ENCODE measurements at places on chromosomes 5 and 9. TPM values are rescaled to one million over a fixed set of nuclear protein-coding genes. Genes with fewer than 3 reads are reported as not detected.

BNC2 gene
- total RNA-seq: 10.4 TPM

HK3 gene
- total RNA-seq: 145 TPM

IER5L gene
- total RNA-seq: 3.9 TPM

CAMK2A gene
- total RNA-seq: 18.3 TPM

RPL35 gene
- 941 TPM for total RNA-seq

EIF4E1B gene
- total RNA-seq: not detected

- H3K27me3 ChIP-seq: no peaks in the 10 kb centered on the region
- no peak within 1 kb of the TSS for H3K27ac ChIP-seq
- no peaks in the 10 kb centered on the region for H3K36me3 ChIP-seq
- H3K4me1 ChIP-seq: no peaks in the 10 kb centered on the region
- DNase-seq: no peak
These were observed at the start of gene MINAR2 for GRCh38 chr5:129747572-129748407. TSS of gene MINAR2 (plus strand) at chr5:129748094. CDS start at chr5:129748191, 97 bp downstream.

GRCh38 chr9:70883056-70883455 is 238.4 kb downstream of the TRPM3 start:
- H3K4me3 ChIP-seq: no peak overlapping the region
- no peaks in the 10 kb centered on the region for H3K4me1 ChIP-seq
- H3K27ac ChIP-seq: no peak overlapping the region

DNA sequence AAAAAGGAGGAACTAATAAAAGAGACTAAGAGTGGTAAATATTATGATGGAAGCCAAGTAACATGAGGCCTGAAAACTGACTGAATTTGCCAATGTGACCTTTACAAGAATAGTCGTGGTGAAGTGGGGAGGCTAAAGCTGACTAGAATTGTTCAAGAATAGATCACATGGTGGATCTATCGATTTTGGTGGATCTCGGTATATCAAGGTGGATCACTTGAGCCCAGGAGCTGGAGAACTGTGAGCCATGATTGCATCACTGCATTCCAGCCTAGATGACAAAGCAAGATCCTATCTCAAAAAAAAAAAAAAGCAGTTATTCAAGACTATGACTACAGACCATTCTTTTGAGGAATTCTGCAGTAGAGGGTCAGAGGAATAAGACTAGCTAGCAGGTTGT is 15.1 kb downstream of the ERMP1 start:
- no peak overlapping the region for H3K27ac ChIP-seq
- H3K27me3 ChIP-seq: no peaks in the 10 kb centered on the region
- no peak for DNase-seq
- H3K4me3 ChIP-seq: no peak overlapping the region

DNA sequence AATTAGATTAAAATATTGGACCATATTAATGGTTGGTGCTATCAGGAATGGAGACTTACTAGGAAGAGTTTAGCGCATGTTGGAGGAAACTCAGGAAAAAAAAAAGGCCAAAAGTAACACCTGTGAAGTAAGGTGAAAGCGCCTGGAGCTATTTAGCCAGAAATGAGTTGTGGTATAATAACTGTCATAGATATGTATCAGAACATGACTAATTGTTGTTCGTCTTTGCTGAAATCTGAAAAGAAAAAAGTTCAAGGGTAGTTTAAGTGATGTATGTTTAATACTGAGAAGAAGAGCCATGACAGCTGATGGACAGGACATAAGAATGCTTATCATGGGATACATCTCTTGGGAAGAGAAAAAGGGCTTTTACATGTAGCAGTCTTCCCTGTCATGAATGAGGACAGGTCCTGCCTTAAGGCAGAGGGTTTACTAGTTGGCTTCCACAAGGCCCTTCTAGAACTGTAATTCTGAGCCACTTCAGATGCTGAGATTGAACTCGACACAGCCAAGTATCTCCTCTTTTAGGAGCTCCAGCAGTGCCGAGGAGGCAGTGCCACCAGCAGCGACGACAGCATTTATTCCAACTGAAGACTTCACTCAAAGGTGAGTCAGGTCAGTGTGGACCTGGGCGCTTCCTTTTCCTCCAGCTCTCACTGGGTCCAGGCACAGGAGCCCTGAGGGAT is 940 bp upstream of the CAMK4 start:
- H3K4me3 ChIP-seq: peak overlapping the region; percentile 62
- DNase-seq: no peak
- no peaks in the 10 kb centered on the region for H3K36me3 ChIP-seq
- peaks cover 17% of the 10 kb centered on the region for H3K4me1 ChIP-seq
- peaks cover 44% of the 10 kb centered on the region for H3K27me3 ChIP-seq
- H3K27ac ChIP-seq: peak overlapping the region; percentile 10

DNA sequence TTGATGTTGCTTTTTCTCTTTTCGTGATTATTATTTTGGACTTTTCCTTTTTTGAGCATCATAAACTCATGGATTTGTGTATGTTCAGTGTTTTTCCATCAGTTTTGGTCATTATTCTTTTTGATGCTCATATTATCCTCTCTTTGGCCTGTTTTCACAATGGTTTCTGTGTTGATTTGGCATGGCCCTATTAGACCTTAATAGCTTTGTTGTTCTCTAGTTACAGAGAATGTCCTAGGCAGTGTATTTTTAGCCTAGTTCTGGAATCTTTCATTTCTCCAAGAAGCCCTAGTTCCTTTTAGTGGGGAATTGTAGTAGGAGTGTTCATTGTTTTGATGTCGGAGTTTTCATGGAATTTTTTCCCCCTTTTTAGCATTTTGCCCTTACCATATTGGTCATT is 41.3 kb upstream of the ROPN1L start:
- H3K4me3 ChIP-seq: no peak overlapping the region
- no peak for DNase-seq
- H3K36me3 ChIP-seq: peaks cover 75% of the 10 kb centered on the region

DNA sequence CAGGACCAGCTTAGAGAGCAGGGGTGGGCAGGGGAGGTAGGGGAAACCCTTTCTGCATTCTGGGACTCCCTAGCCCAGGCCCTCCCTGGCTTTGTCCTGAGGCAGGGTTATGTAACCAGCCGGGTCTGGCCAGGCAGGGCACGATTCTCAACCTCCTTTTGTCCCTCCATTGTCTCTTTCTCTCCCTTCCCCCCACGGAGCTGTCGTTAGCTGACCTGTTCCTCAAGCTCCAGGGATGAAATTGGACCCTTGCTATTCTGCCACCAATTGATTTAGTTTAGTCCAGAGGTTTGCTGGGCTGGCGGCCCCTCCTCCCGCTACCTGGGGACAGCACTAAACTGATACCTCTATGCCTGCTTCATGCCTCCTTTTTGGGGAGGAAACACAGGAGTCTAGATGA is 9.4 kb upstream of the NDST1 start:
- H3K27ac ChIP-seq: peak overlapping the region; percentile 60
- no peaks in the 10 kb centered on the region for H3K27me3 ChIP-seq
- H3K36me3 ChIP-seq: no peaks in the 10 kb centered on the region
- DNase-seq: no peak

- no peaks in the 10 kb centered on the region for H3K36me3 ChIP-seq
- no peaks in the 10 kb centered on the region for H3K4me1 ChIP-seq
- H3K27me3 ChIP-seq: no peaks in the 10 kb centered on the region
- no peak overlapping the region for H3K27ac ChIP-seq
- H3K4me3 ChIP-seq: no peak overlapping the region
These were observed 1080.7 kb upstream of the NUDT12 start for GRCh38 chr5:104643320-104643719.

DNA sequence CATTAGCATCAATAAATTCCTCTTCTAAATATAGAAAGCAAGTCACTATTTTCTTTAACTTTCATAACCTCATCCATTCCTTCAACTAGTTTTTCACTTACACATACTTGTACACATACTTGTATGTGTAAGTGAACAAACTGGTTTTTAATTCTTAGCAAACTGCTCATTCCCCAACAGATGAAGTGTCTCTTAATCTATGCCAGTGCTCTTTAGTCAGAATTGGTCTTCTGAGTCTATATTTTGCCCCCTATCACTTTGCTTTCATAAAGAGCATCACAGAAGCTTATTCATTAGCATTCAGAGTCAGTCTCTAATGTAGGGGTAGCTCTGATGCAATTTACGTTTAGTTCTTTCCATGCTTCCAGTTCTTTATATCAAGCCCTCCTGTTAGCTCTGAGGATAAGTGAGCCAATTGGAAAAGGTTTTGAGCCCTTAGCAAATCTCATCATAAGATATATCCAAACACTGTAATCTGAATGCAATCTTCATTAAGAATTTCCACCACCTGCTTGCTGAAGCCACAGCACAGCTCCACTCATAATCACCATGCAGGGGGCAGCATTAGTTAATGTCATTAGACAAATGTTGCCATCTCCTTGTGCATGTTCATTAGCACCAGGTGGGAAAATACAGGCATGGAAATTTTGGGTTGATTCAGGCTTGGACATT is 178.5 kb upstream of the SLC24A2 start:
- H3K36me3 ChIP-seq: no peaks in the 10 kb centered on the region
- no peaks in the 10 kb centered on the region for H3K27me3 ChIP-seq
- no peak overlapping the region for H3K27ac ChIP-seq
- DNase-seq: no peak
- no peak overlapping the region for H3K4me3 ChIP-seq
